ENCODE measurements at places on chromosomes 4 and X.

DNA sequence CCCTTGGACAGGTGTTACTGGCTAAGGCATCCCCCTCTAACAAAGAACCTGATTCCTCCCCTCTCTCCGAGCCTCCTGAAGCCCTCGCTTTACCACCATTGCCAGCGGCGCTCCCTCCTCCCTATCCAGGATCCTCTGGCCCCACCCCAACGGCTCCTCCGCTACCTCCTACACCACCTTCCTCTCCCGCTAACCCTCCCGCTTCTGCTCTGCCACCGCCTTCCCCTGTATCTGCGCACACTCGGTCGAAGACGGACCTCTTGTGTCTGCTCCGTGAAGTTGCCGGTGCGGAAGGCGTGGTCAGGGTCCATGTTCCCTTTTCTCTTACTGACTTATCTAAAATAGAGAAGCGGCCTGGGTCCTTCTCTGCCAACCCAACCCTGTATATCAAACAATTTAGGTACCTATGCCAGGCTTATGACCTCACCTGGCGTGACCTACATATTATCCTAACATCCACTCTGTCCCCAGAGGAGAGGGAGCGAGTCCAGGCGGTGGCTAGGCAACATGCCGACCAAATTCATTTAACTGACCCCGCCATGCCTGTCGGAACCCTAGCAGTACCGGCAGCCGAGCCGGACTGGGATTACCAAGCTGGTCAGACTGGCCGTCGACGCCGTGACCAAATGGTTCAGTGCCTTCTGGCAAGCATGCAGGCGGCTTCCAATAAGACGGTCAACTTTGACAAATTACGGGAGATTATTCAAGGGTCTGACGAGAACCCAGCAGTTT, 958.9 kb downstream of the RPA4 start:
- no peak for DNase-seq

DNA sequence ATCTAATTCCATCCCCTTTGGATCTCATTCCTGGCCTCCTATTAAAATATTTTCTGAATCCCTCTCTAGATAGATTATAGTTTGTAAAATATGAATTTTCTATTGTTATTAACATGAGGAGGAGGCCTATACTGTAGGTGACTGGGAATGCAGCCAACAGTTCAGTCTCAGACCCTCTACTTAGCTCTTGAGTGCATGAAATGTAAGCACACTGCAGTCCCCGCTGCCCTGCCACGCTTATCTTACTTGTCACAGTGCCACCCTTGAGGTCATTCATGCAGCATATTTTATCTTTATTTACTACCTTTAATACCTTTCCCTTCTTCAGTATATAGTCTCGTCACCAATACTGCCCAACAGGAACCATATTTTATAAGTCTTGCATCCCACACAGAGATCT, 151.0 kb downstream of the CAMK2D start:
- no peak for DNase-seq

DNA sequence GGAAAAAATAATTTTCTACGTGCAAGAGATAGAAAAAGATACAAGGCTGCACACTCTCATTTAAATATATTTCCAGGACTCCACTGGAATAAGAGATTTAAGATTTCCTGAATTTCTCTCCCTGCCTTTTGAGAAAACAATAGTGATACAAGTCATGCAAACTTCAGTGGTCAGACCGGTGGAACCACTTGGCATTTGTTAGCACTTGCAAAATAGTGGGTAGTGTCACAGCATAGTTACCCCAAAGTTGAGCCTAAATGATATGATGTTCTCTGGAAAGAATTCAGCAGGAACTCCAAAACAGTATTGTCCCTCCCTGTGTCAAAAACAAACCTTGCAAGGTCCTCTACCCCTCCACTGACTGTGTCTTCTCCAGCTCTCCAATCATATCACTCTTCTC, 102.3 kb downstream of the ANKRD50 start:
- DNase-seq = no peak

- DNase-seq = no peak
Observed at GRCh38 chr4:25870081-25870480, 7.3 kb upstream of the SEL1L3 start.

- no peak for DNase-seq
Observed at GRCh38 chr4:1661695-1662094, 22.4 kb downstream of the FAM53A start.

- DNase-seq = no peak
Observed at GRCh38 chr4:74054483-74055047, 16.1 kb upstream of the CXCL3 start.
